Frontal cortex (tissue), 4 donors: ENCODE measurements at places on chromosomes 7 and 10. TPM values are rescaled to one million over a fixed set of nuclear protein-coding genes. Genes with fewer than 3 reads are reported as not detected.

The PYROXD2 gene
- total RNA-seq = 2.4 TPM

The CTNNA3 gene
- total RNA-seq = 2.0 TPM

The CAMK2B gene
- 99.5 TPM for total RNA-seq

The FXYD4 gene
- total RNA-seq = not detected

The FZD8 gene
- total RNA-seq = 13.0 TPM

The PHYH gene
- total RNA-seq = 27.3 TPM

The SPDYE2B gene
- total RNA-seq = not detected

The LIPK gene
- not detected for total RNA-seq

The ADGRA1 gene
- 2.4 TPM for total RNA-seq

The FAM107B gene
- total RNA-seq = 77.9 TPM

The ACBD5 gene
- 49.7 TPM for total RNA-seq
